ENCODE measurements at places on chromosomes 4 and X.

- no peaks in the 10 kb centered on the region for H3K4me1 ChIP-seq
- no peaks in the 10 kb centered on the region for H3K27me3 ChIP-seq
- no peak overlapping the region for H3K4me3 ChIP-seq
- no peak overlapping the region for H3K27ac ChIP-seq
- no peak for DNase-seq
- no peaks in the 10 kb centered on the region for H3K36me3 ChIP-seq
Observed at GRCh38 chrX:103817502-103817901, 14.6 kb downstream of the RAB9B start.

DNA sequence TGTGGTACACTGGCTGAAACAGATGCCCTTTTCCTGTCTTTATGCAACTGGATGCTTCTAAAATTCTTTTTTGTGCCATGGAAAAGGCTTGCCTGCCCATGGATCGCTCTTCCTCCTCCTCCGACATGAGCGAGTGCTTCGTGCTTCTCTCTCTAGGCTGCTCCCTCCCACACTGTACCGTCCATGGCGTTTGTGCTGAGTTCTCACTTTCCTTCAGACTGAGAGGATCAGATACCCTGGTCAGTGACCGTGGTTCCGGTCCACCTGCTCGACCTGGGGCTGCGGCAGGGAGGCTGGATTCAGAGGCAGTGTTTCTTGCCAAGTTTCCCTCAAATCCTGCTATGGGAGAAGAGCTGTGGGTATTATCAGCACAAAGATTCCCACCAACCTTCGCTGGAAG, 10.2 kb upstream of the CLDN24 start:
- H3K4me3 ChIP-seq = no peak overlapping the region
- DNase-seq = no peak
- no peaks in the 10 kb centered on the region for H3K36me3 ChIP-seq
- no peak overlapping the region for H3K27ac ChIP-seq
- peaks cover 5% of the 10 kb centered on the region for H3K4me1 ChIP-seq

GRCh38 chr4:139642364-139642763, 23.3 kb upstream of the MGST2 start:
- H3K27me3 ChIP-seq = no peaks in the 10 kb centered on the region
- H3K27ac ChIP-seq = no peak overlapping the region
- H3K4me3 ChIP-seq = no peak overlapping the region

DNA sequence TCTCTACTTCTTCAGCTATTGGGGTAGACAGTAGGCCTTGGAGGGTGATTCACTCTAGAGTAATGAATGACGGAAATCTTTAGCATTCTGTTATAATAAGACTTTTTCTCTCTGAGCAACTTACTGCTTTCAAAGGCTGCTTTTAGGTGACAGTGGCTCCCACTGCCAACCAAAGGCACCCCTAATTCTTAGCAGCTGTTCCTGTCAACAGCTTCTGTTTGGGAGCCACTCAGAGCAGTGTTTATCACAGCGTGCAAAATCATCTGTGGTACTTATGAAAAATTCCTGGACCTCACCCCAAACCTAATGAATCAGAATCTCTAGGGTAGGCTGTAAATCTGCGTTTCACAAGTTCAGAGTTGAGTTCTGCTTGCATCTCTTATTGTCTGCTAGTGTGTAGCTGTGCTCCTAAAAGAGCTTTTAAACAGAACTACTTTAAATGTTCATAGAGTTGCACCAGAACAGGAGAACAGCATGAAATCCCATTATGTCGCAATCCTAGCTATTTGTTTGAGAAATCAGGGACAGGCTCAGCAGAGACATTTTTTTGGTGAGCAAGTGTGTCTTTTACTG, 52.8 kb upstream of the POU4F2 start:
- peak overlapping the region; percentile 53 for H3K27ac ChIP-seq
- no peaks in the 10 kb centered on the region for H3K4me1 ChIP-seq
- H3K36me3 ChIP-seq = no peaks in the 10 kb centered on the region
- H3K4me3 ChIP-seq = no peak overlapping the region
- peak; percentile 44 for DNase-seq

Measured in lung (tissue), 17 donors.